Lung microvascular endothelial cell (primary cell): ENCODE measurements at places on chromosomes 5 and 9.

DNA sequence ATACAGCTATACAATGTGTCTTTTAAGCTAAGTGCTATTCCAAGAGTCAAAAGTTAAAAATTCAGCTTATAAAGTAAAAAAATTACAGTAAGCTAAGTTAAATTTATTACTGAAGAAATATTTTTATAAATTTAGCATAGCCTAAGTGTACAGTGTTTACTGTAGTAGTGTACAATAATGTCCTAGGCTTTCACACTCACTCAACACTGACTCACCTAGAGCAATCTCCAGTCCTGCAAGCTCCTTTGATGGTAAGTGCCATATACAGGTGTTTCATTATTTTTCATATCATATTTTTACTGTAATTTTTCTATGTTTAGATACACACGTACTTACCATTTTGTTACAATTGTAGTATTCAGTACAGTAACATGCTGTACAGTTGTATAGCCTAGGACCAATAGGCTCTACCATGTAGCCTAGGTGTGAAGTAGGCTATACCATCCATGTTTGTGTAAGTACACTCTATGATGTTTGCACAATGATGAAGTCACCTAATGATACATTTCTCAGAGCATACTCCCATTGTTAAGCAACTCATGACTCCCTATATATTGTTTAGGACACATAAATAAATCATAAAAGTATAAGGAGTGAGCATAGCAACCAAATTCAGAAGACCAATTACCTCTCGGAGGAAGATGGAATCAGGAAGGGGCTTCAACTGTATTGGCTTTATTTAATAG lies 165.1 kb upstream of the SLC30A5 start:
- no peak for DNase-seq

DNA sequence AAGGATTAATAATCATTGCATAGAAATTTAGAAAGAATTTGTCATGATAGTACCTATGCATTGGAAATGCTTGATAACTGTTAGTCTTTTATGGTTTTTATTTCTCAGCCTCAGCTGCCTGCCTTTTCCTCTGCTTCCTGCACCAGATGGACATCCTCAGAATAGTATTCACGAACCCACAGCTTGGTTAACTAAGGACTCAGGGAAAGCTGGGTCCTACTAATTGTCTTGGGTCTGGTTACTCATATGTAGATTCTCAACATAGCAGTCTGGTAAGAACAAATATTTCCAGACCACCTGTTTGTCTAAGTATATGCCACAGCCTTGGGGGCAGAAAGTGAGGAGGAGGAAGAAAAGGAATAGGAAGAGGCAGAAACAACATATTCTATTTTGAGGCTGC lies 464.5 kb upstream of the SMARCA2 start:
- no peak for DNase-seq

- DNase-seq = no peak
Measured at GRCh38 chr5:58439094-58439644, 20.7 kb downstream of the PLK2 start.

DNA sequence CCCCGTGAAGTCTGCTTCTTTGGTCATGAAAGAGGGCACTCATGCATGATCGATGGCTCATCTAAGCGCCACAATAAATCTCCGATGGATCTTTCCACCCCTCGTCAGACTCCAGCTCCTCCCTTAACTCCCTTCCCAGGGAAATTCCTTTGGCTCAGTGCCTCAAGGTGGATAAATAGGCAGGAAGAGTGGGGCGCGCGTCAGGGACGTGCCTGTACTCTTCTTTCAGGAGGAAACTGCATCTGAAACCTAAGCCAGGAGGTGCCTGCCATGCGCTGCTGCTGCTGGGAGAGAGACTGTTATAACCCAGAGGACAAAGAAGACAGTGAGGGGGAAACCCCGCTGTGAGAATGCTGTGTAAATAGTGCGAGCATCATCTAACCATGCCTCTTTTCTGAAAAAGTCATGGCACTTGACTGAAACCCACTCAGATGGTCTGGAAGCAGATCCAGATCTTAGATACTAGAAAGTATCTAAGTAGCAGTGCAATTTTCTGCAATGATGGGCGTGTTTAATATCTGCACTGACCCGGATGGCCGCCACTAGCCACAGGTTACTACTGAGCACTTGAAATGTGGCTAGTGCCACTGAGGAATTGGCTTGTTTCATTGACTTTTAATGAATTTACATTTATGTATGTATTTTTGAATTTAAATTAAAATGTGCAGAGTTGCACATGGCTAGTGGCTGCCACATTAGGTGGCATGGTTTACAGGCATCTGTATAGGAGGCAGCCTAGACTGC lies 120.3 kb upstream of the BASP1 start:
- no peak for DNase-seq

DNA sequence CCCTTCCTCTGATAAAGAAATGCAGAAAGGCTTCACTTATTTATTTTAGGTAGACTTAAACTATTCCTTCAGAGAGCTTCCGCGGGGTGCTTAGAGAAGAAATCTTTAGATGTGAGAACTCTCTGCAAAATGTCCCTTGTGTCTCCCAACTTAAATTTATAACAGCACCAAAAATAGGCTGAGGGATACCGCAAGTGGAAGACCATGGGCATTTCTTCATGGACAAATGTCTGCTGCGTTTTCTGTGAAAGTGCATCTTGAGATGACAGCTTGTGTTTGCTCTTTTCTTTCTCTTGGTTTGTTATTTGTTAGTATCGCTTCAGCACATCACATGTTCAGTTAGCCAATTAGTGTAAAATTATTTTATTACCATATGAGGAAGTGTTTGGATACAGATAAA lies 15.3 kb upstream of the GRIN3A start:
- no peak for DNase-seq

DNA sequence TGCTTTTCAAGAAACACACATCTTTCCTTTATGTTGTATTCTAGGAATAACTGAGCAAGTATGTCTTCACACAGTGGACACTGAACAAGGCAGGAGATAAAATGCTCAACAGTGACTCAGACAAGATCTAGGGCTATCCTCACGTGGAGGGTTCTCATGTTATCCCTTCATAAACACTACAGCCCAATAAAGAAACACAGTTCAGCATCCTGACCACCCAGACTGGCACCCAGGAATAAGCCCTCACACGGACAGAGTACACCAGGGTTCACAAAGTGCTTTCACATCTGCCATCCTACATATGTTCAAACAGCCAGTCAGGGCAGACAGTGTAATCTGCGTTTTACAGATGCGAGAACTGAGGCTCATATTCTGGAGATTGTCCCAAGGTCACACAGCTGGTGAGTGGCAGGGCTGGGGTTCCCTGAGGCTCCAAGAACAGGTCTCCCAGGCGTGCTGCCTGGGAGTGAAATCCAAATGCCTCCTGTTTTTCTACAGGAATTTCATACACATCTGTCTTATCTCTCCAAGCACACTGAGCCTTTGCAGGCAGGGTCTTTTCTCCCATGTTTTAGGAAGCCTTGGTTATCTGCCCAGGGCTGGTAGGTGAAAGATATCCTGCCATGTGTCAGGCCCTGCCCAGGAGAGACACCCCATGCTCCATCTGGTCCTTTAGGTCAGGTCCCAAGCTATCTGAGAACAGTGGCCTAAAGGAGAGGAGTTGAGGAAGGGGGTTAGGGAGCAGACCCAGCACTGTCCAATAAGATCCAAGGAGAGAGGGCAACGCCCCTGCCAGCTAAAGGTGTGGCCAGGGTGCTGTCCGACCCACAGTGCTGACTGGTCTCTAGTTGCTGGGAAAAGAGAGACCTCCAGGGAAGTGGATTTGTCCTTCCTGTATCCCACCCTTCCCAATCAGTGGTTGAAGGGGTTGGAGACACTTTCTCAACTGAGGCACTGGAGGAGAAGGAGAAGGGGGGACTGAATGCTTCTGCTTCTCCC lies 47.9 kb upstream of the XPA start:
- no peak for DNase-seq
